Thyroid gland (tissue), 4 donors: ENCODE measurements at places on chromosomes 4 and X. TPM values are rescaled to one million over a fixed set of nuclear protein-coding genes. Genes with fewer than 3 reads are reported as not detected.

DNA sequence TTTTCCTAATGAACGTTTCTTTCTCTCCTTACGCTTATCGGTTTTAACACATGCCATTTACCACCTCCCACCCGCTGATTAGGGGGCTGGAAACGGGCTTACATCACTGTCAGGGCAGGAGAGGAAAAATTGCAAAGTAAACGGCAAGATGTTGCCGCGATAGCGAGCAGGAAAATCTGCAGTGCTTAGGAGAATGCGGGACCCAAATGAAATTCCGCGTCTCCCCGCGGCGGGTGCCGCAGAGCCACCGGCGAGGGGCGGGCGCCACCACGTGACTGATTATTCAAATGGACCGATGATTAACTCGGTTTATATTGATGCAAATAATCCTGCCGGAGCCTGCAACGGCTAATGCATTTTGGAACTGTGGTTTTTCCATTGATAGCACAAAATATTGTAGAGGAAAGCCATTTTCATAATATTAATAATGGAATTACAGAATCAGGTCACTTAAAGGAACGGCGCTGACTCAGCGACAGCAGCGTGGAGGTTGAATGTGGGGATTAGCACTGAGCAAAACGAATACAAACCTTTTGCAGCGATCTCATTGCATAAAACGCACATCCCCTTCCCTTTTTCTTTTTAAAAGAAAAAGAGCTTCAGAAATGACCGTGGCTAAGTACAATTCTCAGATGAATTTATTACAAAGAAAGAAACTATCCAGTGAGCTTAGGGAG is 224.2 kb downstream of the STIM2 start:
- no peak overlapping the region for H3K27ac ChIP-seq
- H3K27me3 ChIP-seq: no peaks in the 10 kb centered on the region

Gene TEX13C
- total RNA-seq: not detected

GRCh38 chrX:73412930-73413329 is 33.9 kb upstream of the CDX4 start:
- no peak for DNase-seq
- H3K4me3 ChIP-seq: no peak overlapping the region
- no peaks in the 10 kb centered on the region for H3K36me3 ChIP-seq
- H3K4me1 ChIP-seq: no peaks in the 10 kb centered on the region
- no peak overlapping the region for H3K27ac ChIP-seq

Gene MAGEB2
- total RNA-seq: not detected

DNA sequence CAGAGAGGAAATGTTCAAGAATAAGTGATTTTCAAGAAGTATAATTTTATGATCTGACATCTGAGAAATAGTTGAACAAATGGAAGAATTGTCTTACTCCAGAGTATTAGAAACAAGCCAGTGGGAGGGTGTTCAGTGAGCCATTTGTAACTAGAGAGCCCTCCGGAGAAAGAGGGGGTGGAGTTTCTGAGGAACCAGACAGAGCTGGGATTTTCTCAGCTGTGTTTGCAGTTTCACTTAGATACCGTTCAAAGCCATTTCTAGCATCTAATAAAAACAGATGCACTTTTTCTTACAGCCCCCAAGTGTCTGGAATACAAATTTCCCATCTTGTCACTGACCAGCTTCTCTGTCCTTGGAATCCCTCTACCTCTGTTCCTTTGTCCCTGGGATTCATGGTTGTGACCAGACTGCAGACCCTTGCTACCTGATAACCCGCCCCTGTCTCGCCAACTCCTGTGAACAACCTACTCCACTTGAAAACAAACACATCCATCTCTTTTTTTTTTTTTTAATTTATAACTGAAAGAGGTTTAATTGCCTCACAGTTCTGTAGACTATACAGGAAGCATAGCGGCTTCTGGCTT is 132.8 kb upstream of the KLF3 start:
- H3K4me3 ChIP-seq: no peak overlapping the region
- no peak overlapping the region for H3K27ac ChIP-seq
- H3K36me3 ChIP-seq: no peaks in the 10 kb centered on the region
- peak; percentile 51 for DNase-seq

- H3K27ac ChIP-seq: no peak overlapping the region
- H3K27me3 ChIP-seq: no peaks in the 10 kb centered on the region
- peaks cover 13% of the 10 kb centered on the region for H3K36me3 ChIP-seq
- no peak overlapping the region for H3K4me3 ChIP-seq
- no peak for DNase-seq
These were observed 76.5 kb downstream of the CENPC start for GRCh38 chr4:67468830-67469229.
